ENCODE measurements at places on chromosomes 7 and 10.

DNA sequence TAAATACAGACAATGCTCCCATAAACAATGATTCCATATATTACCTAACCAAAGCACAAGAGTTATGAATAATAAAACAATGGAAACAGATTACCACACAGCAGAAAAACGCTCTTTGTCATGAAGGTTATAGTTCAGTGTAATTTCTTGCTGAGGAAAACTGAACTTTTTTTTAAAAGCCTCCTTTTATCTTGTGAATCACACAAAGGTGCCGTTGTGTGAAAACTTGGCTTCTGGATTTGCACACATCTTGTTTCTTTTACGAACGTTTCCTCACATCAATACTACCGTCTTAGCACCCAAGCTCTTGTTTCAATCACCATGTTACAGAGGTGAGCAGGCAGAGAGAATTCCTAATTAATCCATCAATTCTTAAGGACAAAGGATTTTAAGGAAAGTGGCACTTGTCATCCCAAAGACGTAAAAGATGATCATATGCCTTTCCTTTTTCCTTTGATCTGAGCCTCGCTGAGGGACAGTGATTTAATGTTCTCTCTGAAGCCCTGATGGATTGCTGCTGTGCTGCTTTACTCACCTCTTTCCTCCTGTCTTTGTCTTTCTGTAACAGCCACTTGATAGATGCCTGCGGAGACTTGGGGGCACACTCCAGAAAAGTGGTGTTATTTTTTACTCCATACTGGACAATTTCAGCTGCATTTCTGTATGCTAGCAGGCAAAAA lies 110.1 kb downstream of the CD36 start:
- DNase-seq: no peak

DNA sequence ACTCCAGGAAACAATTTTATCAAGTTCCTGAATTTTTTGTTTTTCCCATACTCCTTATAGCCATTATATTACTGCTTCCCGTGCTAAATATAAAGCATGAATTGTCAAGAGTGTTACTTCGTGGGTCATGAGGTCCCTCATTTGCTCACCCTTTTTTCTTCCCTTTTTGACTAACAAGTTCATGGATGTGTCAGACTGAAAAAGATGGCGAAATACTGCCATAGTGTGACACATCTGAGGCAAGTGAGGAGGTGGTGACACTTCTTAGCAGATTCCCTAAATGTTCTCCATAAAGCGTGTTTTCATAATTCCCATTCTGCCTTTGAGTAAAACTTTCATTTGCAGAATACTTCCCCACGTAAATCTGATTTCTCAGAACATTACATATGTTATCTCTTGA lies 269.6 kb upstream of the FZD1 start:
- no peak for DNase-seq

GRCh38 chr10:23694446-23694920 lies 255.6 kb downstream of the OTUD1 start:
- DNase-seq: no peak

- DNase-seq: no peak
These were observed 2.4 kb downstream of the ZNRF2 start for GRCh38 chr7:30286749-30287148.

GRCh38 chr10:129629911-129630310 lies 162.9 kb downstream of the MGMT start:
- no peak for DNase-seq

GRCh38 chr7:36614959-36615358 lies 109.3 kb downstream of the AOAH start:
- DNase-seq: no peak

GRCh38 chr7:48087349-48087748 lies 1.7 kb upstream of the UPP1 start:
- no peak for DNase-seq

DNA sequence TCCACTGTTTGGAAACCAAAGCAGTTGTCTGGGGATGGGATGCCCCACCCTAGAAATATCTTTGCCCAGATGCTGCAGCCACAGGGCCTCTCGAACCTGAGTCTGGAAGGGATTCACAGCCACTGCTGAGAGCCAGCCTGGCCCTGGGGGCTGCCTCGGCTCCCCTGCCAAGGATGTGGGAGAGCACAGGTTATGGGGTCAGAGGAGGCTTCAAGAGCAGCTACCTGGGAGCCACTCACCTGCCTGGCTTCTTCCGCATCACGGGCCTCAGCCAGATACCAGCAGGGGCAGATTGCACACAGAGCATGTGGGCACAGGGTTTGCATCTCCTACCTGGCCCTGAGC lies 5.4 kb upstream of the PWWP2B start:
- DNase-seq: no peak

GRCh38 chr7:37007691-37008090 lies 283.4 kb upstream of the AOAH start:
- DNase-seq: no peak

DNA sequence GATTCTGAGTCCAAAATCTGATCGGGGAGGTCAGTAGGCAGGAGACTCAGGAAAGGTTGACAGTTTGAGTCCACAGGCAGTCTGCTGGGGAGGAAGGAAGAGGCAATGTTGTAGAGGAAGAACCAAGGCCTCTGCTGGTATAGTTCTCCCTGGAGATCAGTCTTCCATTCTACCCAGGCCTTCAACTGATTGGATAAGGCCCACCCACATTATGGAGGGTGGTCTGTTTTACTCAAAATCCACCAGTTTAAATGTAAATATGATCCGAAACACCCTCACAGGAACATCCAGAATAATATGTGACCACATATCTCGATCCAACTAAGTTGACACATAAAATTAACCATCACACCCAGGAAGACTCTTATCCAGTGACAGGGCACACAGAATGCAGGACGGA lies 425.3 kb upstream of the ZMIZ1 start:
- DNase-seq: no peak
